ENCODE measurements at places on chromosomes 16 and 17.

DNA sequence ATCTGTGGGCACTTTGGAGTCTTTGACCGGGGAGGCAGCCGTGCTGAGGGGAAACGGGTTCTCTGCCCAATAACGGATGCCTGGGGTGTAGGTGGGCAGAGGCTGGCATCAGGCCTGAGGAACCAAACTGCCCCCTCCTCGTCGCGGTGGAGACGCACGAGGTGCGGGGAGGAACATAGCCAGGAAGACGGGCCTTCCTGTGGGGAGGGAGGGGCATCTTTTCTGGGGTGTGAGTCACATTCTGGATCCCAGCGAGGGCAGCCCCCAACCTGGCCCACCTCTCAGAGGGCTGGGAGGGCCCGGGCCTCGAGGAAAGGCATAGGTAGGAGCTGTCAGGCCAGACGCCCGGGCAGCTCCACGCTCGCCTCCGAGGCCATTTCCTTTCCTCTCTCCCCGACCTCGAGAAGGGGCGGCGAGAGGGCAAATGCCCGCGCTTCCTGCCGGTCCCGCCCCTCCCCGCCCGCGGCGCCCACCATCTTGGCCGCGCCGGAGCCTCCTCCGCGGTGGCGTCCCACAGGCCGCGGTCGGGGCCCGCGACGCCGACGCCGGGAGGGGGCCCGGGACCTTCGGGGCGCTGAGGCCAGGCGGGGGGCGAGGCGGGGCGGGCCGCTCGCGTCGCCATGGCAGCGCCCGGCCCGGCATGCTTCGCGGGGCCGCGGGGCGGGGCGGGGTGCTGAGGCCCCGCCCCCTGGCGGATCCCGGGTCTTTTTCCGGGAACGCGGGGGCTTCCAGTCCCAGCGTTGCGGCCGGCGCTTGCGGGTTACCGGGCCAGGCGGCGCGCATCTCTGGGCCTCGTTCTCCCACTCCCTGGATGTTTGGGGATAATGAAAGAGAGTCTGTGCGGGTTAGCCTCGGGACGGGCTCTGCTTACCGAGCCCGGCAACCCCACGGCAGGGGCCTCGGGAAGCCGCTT lies 13.2 kb downstream of the RAI1 start:
- DNase-seq, result peak; percentile 71

- no peak for DNase-seq
These were observed 56.1 kb downstream of the IGF2BP1 start for GRCh38 chr17:49053171-49053829.

DNA sequence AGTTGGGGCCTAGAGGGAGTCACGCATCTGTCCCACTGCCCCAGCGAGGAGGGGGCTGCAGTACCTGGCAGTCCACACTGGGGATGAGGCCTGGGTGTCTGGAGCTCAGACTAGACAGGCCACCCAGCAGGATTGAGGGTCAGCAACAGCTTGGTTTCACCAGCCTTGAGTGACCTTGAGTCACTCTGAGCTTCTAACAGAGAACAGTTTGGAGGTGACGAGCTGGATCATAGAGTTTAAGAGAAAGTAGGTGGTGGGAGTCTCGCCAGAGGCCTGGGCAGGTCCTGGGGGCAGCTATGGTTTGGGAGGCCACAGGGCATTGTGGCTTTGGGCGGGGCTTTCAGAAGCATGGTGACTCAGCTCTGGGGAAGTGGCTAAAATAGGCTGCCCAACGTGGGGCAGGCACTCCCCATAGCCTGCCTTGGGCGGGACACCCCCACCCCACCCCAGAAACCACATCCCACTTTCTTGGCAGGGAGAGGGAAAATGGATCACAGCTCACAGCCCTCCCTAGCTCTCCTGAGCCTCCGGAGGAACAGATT lies 20.5 kb downstream of the CDC42EP4 start:
- peak; percentile 94 for DNase-seq

GRCh38 chr16:88856122-88856827 lies 472 bp downstream of the GALNS start:
- peak; percentile 14 for DNase-seq

DNA sequence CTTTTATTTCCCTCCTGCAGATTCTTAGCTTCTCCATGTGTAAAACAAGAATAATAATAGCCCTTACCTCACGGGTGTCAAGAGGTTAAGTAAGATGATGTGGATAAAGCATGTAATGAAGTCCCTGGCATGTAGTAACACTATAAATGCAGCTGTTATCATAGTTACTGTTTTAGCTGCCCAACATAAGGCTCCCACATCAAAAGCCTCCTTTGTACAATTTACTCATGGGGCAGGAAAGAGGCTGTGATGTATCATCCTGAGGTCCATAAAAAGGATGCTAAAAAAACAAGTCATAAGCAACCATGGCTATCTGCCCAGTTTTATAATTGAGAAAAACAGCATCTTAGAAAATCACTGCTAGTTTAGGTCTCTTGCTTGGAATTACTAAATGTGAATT lies 339.7 kb downstream of the CA10 start:
- no peak for DNase-seq

GRCh38 chr16:81625544-81626153 lies 153.4 kb upstream of the PLCG2 start:
- DNase-seq, result peak; percentile 58

DNA sequence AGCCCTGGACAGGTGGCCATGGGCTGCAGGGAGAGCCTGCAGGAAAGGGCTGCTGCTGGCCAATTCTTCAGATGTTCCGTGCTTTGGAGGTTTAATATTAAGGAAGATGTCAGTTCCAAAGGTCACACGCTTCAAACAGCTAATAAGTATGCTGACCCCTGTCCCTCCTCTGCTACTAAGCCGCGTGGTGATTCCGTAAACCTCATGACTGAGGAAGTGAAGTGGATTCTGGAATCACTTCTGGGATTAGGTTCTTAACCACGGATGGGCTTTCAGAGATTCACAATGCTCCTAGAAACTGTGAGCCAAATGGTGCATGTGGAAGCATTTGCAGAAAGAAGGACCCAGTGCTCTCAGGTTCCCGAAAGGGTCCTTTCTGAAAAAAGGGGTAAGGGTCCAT lies 28.5 kb upstream of the ERN1 start:
- no peak for DNase-seq

DNA sequence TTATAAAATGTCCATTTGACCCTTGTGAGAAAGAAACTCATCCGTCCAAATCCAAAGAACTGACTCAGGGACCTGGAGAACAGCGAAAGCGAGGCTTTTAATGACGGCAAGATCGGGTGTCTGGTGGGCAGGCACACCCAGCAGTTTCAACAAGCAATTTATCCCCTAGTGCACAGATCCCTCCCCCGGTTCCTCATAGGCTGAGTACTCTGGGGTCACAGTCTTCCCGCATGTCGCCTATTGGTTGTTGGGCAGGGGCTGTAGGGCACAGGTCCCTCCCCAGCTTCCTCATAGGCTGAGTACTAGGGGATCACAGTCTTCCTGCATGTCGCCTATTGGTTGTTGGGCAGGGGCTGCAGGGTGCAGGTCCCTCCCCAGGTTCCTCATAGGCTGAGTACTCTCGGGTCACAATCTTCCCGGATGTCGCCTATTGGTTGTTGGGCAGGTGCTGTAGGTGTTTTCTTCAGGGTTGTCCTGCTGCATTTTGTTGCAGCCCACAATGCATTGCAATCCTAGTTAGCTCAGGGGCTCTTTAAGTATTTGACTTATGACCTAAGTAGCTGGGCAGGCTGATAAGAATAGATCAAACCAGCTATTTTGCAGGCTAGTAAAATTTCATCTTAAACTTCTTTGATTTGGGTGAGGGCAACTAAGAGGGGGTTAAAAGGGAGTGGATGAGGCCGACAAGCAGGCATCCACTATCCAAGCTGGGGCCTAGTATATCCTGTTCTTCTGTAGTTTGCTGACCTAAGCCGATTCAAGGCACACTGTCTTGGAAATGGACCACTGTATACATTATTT lies 3.6 kb upstream of the UTS2R start:
- DNase-seq, result peak; percentile 8

DNA sequence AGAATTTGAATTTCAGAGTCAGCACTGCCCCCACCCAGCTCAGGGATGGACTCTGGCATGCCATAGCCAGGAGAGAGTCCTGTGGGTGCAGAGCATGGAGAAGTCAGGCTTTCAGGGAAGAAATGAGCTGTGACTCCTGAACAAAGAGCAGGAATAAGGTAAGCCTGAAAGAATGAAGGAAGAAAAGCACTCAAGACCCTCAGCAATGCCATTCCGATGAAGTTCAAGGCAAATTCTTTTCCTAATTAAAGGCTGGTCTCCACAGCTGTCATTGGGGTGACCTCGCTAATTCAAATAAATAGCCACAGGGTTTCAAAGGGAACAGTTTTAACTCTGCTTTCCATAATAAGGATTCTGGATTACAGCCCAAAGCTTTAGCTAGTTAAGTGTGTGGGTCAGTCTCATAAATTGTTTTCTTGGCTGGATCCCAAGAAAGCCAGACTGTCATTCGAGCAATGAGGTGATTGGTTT lies 31.7 kb downstream of the TOM1L2 start:
- DNase-seq, result no peak

- DNase-seq, result no peak
These were observed 36.0 kb upstream of the ICAM2 start for GRCh38 chr17:64056269-64057005.

- DNase-seq, result peak; percentile 83
These were observed 1.9 kb downstream of the CALB2 start for GRCh38 chr16:71360378-71360777.

DNA sequence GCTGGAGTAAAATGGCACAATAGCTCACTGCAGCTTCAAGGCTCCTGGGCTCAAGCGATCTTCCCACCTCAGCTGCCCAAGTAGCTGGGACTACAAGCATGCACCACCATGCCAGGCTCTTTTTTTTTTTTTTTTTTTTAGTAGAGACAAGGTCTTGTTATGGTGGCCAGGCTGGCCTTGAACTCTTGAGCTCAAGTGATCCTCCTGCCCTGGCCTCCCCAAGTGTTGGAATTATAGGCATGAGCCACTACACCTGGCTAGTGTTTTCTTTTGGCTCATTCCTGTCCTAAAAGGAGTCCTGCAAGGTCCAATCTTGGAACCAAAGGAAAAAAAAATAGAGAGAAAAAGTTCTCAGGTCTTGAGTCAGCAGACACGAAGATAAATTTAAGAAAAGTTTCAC lies 30.8 kb downstream of the PKD1L3 start:
- DNase-seq, result no peak

DNA sequence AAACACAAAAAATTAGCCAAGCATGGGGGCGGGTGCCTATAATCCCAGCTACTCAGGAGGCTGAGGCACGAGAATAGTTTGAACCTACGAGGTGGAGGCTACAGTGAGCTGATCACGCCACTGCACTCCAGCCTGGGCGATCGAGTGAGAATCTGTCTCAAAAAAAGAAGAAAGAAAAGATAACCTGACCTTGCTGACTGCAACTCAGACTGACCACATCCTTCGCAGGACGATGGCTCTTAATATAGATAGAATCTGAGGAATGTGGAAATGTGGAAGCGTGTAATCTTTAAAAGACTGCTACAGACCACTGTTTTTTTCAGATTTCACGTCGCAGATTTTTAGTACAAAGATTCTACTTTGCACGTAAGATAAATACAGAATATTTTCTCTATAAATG lies 37.8 kb downstream of the KLHDC4 start:
- DNase-seq, result peak; percentile 33

GRCh38 chr16:53925526-53925925 lies 221.6 kb downstream of the FTO start:
- no peak for DNase-seq

GRCh38 chr16:35308674-35309073 lies 1849.3 kb downstream of the TP53TG3F start:
- no peak for DNase-seq

DNA sequence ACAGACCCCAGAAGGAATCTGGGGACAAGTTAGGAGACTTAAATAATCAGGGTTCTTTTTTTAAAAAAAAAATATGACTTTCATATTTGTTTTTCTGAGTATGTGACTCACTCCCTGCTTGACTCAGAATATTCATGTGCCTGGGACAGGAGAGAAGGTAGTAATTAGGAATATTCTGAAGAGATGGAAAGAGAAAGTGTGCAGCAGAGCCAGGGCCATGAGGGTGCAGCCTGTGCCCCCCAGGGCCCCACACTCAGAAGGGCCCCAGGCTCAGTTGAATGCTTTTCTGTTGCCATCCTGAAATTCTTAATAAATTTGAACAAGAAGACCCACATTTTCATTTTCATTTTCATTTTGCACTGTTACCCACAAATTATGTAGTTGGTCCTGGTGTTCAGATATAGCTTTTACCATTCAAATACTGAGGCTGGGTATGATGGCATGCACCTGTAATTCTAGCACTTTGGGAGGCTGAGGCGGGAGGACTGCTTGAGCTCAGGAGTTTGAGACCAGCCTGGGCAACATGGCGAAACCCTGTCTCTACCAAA lies 11.5 kb upstream of the LONP2 start:
- DNase-seq, result no peak

GRCh38 chr17:22517716-22518115 lies 825.4 kb downstream of the KCNJ18 start:
- peak; percentile 14 for DNase-seq

- no peak for DNase-seq
These were observed 61.8 kb downstream of the SMG6 start for GRCh38 chr17:2241823-2242222.

Measured in ACHN (cell line).